ENCODE measurements at places on chromosomes 5 and 9.

DNA sequence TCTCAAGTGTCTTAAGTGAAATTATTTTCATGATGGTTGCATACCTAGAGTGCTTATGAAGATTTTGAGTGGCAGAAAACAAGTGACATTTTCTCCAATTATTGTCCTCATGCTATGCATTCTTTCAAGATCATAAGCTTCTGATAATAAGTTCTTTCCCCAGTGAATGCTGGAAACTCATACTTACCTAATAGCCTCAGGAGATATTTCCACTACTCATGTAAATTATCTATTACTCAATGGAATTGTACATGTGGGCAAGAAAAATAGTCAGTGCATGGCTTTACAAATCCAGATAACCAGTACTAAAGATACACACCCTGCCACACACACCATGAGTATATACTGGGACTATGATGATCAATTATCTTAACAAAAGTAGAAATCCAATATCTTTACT lies 1219.4 kb upstream of the C9orf72 start:
- H3K36me3 ChIP-seq = no peaks in the 10 kb centered on the region
- no peak overlapping the region for H3K27ac ChIP-seq
- no peak for DNase-seq
- no peak overlapping the region for H3K4me3 ChIP-seq

- H3K4me3 ChIP-seq = peak overlapping the region; percentile 43
- no peak for DNase-seq
- peak overlapping the region; percentile 87 for H3K27ac ChIP-seq
- H3K36me3 ChIP-seq = no peaks in the 10 kb centered on the region
Observed at GRCh38 chr5:93584596-93585040, 1.6 kb downstream of the NR2F1 start.

GRCh38 chr9:113589890-113590289 lies 126.4 kb downstream of the RGS3 start:
- no peaks in the 10 kb centered on the region for H3K27me3 ChIP-seq
- peaks cover 23% of the 10 kb centered on the region for H3K4me1 ChIP-seq
- no peak for DNase-seq
- H3K4me3 ChIP-seq = no peak overlapping the region
- peak overlapping the region; percentile 63 for H3K27ac ChIP-seq
- no peaks in the 10 kb centered on the region for H3K36me3 ChIP-seq

DNA sequence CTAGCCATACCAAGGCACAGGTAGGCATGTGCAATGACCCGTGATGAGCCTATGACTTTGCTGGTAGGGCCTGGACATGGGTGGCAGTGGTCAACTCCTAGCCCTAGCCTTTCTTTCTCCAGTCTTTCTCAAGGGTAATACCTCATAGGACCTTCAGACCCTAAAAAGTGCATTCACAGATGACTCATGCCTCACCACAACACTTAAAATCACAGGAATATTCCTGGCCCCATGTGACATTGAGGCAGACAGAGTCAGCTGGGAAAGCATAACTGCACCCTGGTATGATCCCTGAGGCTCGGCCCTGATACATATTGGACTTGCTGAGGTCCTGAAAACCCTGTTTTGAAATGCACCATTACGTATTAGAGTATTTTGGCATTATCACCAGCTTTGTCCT lies 449.5 kb downstream of the HINT1 start:
- H3K27ac ChIP-seq = no peak overlapping the region
- H3K27me3 ChIP-seq = no peaks in the 10 kb centered on the region
- no peak overlapping the region for H3K4me3 ChIP-seq

- H3K4me1 ChIP-seq = no peaks in the 10 kb centered on the region
- no peak overlapping the region for H3K27ac ChIP-seq
- DNase-seq = no peak
- H3K4me3 ChIP-seq = no peak overlapping the region
- H3K27me3 ChIP-seq = no peaks in the 10 kb centered on the region
- H3K36me3 ChIP-seq = no peaks in the 10 kb centered on the region
Observed at GRCh38 chr5:162888268-162888667, 549.1 kb upstream of the CCNG1 start.

GRCh38 chr5:78566747-78567425 lies 81.7 kb downstream of the LHFPL2 start:
- no peaks in the 10 kb centered on the region for H3K36me3 ChIP-seq
- no peak overlapping the region for H3K4me3 ChIP-seq
- H3K27ac ChIP-seq = peak overlapping the region; percentile 24
- peaks cover 11% of the 10 kb centered on the region for H3K4me1 ChIP-seq
- no peaks in the 10 kb centered on the region for H3K27me3 ChIP-seq

DNA sequence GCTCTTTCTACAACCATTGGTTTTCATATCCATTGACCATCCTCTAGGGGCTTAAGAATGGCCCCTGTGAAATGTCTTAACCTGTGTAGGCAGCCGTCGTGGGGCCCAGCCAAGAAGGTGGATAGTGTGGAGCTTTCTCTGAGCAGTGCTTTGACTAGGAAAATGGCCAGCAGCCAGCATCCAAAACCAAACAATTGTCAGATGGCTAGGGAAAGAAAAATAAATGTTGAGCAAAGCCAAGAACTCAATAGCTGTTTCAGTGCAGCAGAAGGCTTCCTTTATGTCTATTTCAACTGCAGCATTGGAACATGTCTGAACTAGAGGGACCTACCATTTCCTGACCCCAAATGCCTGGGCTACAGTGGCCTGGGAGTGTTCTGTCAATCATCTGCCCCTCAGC lies 374.9 kb downstream of the TLE4 start:
- H3K36me3 ChIP-seq = no peaks in the 10 kb centered on the region
- no peaks in the 10 kb centered on the region for H3K27me3 ChIP-seq
- no peaks in the 10 kb centered on the region for H3K4me1 ChIP-seq
- no peak overlapping the region for H3K4me3 ChIP-seq

DNA sequence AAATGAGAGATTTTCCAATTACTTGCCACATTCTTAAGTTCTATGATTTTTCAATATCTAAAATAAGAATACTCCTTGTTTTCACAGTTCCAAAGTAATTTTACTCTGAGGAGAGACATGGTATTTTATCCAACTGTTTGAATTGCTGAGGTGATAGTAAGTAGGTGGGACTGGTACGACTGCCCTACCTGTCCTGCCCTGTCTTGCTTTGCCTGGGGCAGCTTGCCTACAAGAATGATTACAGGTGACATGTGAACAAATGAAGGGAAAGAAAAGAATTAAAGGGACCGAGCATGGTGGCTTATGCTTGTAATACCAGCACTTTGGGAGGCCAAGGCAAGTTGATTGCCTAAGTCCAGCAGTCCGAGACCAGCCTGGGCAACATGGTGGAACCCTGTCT lies 41.6 kb upstream of the HMGCS1 start:
- no peaks in the 10 kb centered on the region for H3K36me3 ChIP-seq
- H3K27ac ChIP-seq = no peak overlapping the region
- no peak overlapping the region for H3K4me3 ChIP-seq
- H3K27me3 ChIP-seq = no peaks in the 10 kb centered on the region
- H3K4me1 ChIP-seq = no peaks in the 10 kb centered on the region

GRCh38 chr5:10229306-10230048 lies 20.2 kb downstream of the ATPSCKMT start:
- H3K36me3 ChIP-seq = no peaks in the 10 kb centered on the region
- H3K4me1 ChIP-seq = no peaks in the 10 kb centered on the region
- no peak overlapping the region for H3K27ac ChIP-seq
- no peak overlapping the region for H3K4me3 ChIP-seq
- no peak for DNase-seq
- H3K27me3 ChIP-seq = no peaks in the 10 kb centered on the region

DNA sequence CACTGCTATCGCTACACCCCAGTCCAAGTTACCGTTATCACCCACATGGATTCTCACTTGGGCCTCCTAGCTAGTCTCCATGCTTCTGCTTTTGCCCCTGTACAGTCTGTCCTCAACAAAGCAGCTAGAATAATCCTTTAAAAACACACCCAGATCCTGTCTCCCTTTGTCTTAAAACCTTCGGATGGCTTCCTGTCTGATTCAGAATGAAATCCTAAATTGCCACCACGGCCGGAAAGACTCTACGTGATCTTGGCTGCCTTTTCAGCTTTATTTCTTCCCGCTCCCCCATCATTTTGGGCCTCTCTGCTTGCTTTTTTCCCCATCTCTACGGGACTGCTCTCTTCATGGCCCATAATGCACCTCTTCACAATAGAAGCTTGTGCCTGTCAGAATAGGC lies 33.4 kb downstream of the GDNF start:
- no peak for DNase-seq
- H3K36me3 ChIP-seq = no peaks in the 10 kb centered on the region
- no peak overlapping the region for H3K27ac ChIP-seq
- H3K4me1 ChIP-seq = no peaks in the 10 kb centered on the region

DNA sequence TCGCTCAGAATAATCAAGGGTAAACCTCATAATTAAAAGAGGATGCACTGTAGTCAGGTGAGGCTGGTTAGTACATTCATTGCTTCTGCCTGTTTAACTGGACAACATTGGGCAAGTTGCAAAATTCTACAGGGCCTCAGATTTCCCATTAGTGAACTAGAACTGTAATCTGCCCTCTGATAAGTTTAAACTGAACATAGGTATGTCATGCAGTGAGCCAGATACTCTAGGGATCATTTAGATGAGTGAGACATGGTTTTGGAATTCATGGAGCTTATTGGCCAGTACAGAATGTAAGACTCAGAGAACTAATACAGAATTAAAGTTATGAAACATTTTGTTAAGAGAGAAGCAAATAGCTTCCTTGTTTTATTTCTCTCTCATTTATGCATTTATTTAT lies 35.9 kb downstream of the RNF44 start:
- H3K27me3 ChIP-seq = no peaks in the 10 kb centered on the region
- no peak for DNase-seq
- no peaks in the 10 kb centered on the region for H3K36me3 ChIP-seq

- no peaks in the 10 kb centered on the region for H3K27me3 ChIP-seq
- H3K4me3 ChIP-seq = no peak overlapping the region
- H3K36me3 ChIP-seq = no peaks in the 10 kb centered on the region
- no peak for DNase-seq
Observed at GRCh38 chr5:93246090-93246855, 334.7 kb downstream of the NR2F1-AS1 start.

GRCh38 chr5:32259033-32259432 lies 53.7 kb downstream of the MTMR12 start:
- H3K4me1 ChIP-seq = no peaks in the 10 kb centered on the region
- H3K27me3 ChIP-seq = no peaks in the 10 kb centered on the region
- DNase-seq = no peak
- H3K36me3 ChIP-seq = peaks cover 54% of the 10 kb centered on the region

- DNase-seq = no peak
- peaks cover 87% of the 10 kb centered on the region for H3K27me3 ChIP-seq
- peaks cover 66% of the 10 kb centered on the region for H3K4me1 ChIP-seq
- peak overlapping the region; percentile 42 for H3K4me3 ChIP-seq
Observed at GRCh38 chr5:173326501-173326960, 1.7 kb downstream of the STC2 start.

DNA sequence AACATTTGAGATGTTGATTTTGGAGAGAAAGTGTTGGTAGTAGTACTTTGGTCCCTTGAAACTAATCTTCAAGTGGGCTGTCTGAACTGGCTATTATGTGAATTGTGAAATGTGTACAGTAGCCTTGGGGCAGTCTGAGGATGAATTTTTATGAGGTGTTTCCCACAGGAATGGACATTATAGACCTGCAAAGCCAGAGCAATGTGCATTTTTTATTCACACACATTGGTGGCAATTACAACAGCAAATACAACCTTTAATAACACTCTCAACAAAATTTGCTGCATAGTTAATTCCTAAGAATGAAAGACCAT lies 147.0 kb downstream of the PAM start:
- H3K4me3 ChIP-seq = no peak overlapping the region
- H3K36me3 ChIP-seq = no peaks in the 10 kb centered on the region
- DNase-seq = no peak
- no peaks in the 10 kb centered on the region for H3K27me3 ChIP-seq
- H3K4me1 ChIP-seq = no peaks in the 10 kb centered on the region
- H3K27ac ChIP-seq = no peak overlapping the region

GRCh38 chr9:132894346-132894745 lies 15.6 kb downstream of the SPACA9 start:
- H3K27ac ChIP-seq = no peak overlapping the region
- H3K4me3 ChIP-seq = no peak overlapping the region
- peaks cover 12% of the 10 kb centered on the region for H3K4me1 ChIP-seq
- no peaks in the 10 kb centered on the region for H3K36me3 ChIP-seq

Data from left lung (tissue), 14 donors.